Esophagus mucosa (tissue), 1 donor: ENCODE measurements at places on chromosomes 7 and 10. TPM values are rescaled to one million over a fixed set of nuclear protein-coding genes. Genes with fewer than 3 reads are reported as not detected.

GRCh38 chr7:157757211-157757610 is 420.4 kb downstream of the DNAJB6 start:
- no peak for ATAC-seq

The CAMK2B gene
- 1.1 TPM for total RNA-seq

DNA sequence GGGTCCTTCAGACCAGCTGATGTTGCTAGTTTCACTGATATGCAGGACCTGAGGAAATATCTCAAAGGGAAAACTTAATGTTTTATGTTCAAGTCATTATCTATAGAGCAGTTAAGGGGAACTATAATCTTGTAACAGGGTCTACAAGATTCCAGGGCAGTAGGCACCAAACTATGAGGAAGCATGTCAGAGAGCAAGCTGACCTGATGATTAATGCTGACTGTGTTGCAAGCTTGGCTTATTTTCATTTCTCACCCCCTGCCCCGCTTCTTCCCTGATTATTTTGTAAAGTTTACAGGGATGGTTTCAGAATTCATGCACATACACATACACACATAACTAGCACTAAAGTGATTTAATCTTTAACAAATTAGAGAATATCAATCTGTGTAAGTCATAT is 84.3 kb upstream of the CACNA2D1 start:
- no peak for ATAC-seq

GRCh38 chr7:5774136-5774535 is 7.3 kb downstream of the RNF216 start:
- no peak for ATAC-seq

The PRPS1L1 gene
- total RNA-seq: not detected

- no peak for ATAC-seq
These were observed 49.8 kb downstream of the EPDR1 start for GRCh38 chr7:37970211-37970610.

- no peak for ATAC-seq
These were observed 48.4 kb downstream of the SYPL1 start for GRCh38 chr7:106063692-106064091.

The KCNMA1 gene
- total RNA-seq: 5.4 TPM

The FAM180A gene
- 0.68 TPM for total RNA-seq

DNA sequence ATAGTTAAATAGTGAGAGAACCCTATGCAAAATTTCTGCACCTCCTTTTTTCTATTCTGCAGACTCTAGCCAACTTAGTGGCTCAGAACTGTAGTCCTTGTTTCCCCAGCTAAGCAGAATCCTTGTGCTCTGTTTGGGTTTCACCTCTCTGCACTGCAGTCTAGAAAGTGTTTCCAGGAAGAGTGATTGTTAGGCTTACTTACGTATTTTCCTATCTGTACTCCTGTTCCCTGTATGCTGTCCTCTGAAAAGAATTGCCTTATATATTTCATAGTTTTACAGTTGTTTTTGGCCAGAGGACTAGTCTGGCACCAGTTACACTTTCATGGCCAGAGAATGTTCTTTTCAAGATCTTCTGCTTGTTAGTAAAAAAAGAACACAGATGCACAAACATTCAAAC is 154.6 kb upstream of the POT1 start:
- ATAC-seq: no peak

GRCh38 chr7:47827871-47828270 is 120.4 kb downstream of the PKD1L1 start:
- ATAC-seq: no peak

DNA sequence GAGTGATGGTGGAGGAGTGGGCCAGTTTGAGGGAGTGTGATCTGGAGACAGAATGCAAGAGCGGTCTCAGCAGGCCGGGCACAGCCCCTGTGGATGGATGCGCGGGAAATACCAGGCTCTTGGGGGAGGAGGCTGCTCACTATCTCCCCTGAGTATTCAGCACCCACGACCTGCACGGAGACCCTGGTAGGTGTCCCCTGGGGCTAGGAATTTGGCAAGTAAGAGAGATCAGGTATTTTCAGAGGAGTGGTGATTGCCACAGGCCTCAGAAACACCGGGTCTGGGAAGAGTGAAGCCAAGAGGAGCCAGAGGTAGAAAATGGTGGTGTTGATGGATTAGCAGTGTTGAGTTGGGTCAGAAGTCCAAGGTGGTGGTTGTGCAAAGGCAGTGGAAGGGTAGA is 426.3 kb downstream of the PAXIP1 start:
- ATAC-seq: no peak

DNA sequence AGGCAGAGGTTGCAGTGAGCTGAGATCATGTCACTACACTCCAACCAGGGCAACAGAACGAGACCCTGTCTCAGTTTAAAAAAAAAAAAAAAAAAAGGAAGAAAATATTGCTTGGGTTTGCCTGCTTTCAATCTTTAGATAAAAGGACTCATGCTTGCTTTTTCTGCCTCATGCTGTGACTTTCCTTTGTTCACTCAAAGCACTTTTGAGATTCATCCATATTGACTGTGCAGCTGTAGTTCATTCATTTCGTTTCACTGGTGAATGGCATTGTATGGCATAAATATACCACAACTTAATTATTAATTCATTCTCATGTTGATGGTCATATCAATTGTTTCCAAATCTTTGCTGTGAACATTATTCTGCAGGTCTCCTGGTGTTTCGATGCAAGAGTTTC is 97.6 kb upstream of the NFE2L3 start:
- ATAC-seq: no peak

The AKR1C8 gene
- total RNA-seq: not detected

The PHF14 gene
- 23.1 TPM for total RNA-seq

DNA sequence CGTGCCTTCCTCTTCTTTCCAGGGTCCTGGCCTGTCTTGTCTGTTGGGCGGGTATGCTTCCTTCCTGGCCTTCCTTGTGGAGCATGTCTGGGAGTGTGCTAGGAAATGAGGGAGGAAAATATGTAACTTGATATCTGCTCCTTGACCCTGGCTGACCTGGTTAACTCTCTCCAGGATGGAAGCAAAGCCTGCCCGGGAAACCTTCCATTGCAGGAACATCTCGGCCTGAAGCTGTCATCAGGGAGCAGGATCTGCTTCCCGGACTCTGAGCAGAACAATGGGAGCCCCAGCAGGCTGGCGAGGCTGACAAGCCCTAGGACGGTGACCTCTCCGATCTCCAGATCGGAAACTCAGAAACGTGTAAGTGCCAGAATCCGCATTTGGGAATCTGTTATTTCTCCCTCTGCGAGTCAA is 340.3 kb downstream of the FRMD4A start:
- ATAC-seq: peak; percentile 61
